LoVo (cell line): ENCODE measurements at places on chromosomes 3 and 15.
A peak's percentile ranks its signal among the peaks of the same experiment; 100 is the strongest.

DNA sequence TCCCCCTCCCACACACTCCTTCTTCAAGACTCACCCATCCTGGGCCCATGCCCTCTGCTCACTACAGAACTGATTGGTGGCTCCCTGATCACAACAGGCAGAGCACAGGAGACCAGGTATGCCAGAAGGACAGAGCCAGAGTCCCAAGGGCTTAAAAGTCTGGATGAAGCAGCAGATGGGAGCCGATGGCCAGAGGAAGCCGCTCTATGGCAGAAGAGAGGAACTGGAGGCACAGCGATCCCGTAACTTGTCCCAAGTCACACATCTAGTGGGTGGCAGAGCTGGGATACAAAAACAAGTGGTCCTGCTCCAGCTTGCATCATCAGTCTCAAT is 20.7 kb downstream of the ITGA11 start:
- DNase-seq: no peak

DNA sequence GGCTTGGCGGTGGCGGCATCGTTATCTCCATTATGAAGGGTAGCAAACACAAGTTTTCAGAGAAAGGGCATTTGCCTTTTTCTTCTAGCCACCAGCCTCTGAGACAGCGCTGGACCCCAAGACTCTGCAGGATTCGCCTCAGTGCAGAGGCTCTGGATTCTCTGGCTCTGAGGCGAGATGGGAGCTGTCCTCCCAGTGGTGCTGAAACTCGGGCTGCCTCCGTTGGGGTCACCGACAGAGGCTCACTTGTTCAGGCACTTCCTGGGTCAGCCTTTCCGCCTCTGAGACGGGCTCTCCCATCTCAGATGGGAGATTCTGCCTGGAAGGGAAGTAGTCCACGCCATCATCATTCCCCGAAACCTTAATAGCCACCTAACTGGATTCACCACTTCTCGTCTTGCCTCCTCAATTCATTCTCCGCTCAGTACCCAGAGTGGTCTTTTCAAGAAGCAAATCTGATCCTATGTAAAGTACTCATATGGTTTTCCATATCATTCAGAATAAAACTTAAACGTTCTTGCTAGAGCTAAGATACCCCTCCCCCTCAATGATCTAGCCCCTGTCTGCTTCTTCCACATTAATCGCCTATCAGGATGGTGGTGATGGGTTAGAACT is 76.9 kb downstream of the RHCG start:
- DNase-seq: peak; percentile 27

DNA sequence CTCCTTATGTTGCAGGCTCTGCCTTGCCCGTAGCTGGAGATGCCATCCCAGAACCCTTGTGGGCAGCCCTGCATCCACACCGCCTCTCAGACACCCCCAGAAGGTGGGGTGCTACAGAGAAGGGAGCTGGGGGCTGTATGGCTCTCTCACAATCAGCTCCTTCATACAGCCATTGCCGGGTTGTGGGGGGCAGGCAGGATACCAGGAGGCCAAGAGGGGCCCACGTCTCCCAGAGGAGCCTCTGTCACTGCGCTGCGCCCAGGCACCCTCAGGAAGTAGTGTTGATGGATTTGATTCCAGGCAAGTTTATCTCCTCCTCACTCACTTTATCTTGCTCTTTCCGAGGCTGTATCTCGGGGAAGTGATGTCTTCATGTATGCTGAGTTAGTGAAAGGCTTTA is 171.6 kb downstream of the CHDH start:
- no peak for DNase-seq

- peak; percentile 71 for DNase-seq
Observed at GRCh38 chr15:63969652-63970421, 76.4 kb downstream of the DAPK2 start.

- peak; percentile 6 for DNase-seq
Observed at GRCh38 chr3:14879211-14879874, 60.6 kb downstream of the FGD5 start.

- DNase-seq: no peak
Observed at GRCh38 chr3:177725165-177725564, 527.9 kb upstream of the TBL1XR1 start.

DNA sequence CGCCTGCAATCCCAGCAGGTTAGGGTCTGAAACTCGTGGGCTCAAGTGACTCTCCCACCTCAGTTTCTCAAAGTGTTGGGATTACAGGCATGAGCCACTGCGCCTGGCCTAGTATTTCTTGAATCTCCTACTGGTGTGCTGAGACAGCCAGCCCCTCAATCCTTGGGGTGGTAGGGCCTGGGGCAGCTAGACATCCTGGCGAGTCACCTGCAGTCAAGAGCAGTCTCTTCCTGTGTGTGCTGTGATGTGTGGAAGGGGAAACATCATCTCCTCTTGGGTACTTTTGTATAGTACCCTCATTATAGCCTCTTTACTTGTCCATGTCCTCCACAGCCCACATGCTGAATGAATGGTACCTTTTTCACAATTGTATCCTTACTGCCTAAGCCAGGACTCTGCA is 4.9 kb upstream of the HEXA start:
- DNase-seq: no peak

GRCh38 chr3:57889807-57890206 is 118.4 kb upstream of the FLNB start:
- no peak for DNase-seq

GRCh38 chr3:1294586-1294985 is 201.8 kb downstream of the CNTN6 start:
- no peak for DNase-seq

- no peak for DNase-seq
Observed at GRCh38 chr3:166752214-166752613, 627.9 kb downstream of the ZBBX start.

- no peak for DNase-seq
Observed at GRCh38 chr3:153257673-153258351, 95.8 kb downstream of the RAP2B start.

- no peak for DNase-seq
Observed at GRCh38 chr3:20556661-20557060, 370.7 kb upstream of the SGO1 start.

DNA sequence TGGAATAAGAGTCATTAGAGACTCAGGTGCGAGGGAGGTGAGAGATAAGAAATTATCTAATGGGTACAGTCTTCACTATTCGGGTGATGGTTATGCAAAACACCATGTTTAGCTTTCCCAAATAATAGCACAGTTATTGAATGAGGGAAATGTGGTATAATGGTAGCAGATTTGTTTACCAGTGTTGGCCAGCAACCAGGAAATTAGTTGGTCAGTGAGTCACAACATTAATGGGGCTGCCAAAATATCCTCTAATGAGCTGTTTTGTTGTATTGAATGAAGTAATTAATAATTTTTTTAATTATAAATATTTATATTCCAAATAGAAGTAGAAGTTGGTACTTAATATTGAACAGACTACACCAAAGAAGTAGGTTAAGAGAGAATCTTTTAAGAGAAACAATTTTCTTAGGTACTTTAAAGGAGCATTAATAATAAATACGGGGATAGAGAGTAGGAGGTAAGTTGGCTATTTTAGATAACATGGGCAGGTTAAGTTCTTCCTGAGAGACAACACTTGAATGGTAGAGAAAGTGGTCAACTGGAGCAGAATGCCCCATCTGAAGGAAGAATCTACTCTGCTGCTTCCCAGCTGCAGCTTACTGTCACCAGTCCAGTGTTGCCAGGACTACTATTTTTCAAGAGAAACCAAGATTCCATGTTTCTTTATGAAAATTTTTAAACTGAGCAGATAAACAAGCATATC is 218.8 kb downstream of the UBE2E2 start:
- no peak for DNase-seq
